ENCODE measurements at places on chromosomes 12 and 14. TPM values are rescaled to one million over a fixed set of nuclear protein-coding genes. Genes with fewer than 3 reads are reported as not detected.

The TSPAN8 gene
- not detected for total RNA-seq

The RNASE7 gene
- total RNA-seq, result not detected

The DAO gene
- not detected for total RNA-seq

The SPRYD3 gene
- 37.8 TPM for total RNA-seq

The KCNH3 gene
- total RNA-seq, result 0.16 TPM

Data from Right ventricle myocardium superior (tissue), 1 donor.